ENCODE measurements at places on chromosomes 12 and 14.
A peak's percentile ranks its signal among the peaks of the same experiment; 100 is the strongest.

DNA sequence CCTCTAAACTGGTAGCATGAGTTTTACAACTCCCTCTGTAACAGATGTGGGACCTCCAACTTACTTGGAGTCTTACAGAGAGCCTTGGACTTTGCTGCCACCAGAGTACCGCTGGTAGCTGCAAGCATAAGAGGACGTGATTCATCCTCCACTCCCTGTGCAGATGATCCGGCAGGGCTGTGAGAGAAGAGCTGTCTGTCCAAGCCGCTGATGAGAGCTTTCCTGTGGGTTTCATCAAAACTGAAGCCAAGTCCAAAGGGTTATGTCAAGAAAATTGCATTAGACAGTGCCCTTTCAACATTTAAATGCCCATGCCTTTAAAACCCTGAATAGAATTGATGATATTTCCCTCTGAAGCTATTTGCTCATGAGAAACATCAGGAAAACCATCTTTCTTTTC is 85.8 kb downstream of the LLPH start:
- DNase-seq: no peak

GRCh38 chr12:109840305-109841074 is 7.3 kb upstream of the TRPV4 start:
- no peak for DNase-seq

GRCh38 chr14:96583569-96584041 is 81.4 kb downstream of the PAPOLA start:
- no peak for DNase-seq

- no peak for DNase-seq
Measured at GRCh38 chr14:101171650-101172049, 268.1 kb upstream of the RTL1 start.

DNA sequence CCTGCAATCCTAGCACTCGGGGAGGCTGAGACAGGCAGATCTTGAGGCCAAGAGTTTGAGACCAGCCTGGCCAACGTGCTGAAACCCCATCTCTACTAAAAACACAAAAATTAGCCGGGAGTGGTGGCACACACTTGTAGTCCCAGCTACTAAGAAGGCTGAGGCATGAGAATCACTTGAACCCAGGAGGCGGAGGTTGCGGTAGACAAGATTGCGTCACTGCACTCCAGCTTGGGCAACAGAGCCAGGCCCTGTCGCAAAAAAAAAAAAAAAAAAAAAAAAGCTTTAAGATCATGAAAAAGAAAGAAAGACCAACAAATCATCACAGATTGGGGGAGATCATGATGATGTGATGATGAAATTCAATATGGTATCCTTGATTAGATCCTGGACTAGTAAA is 30.6 kb downstream of the WDR89 start:
- DNase-seq: peak; percentile 5

Measured in inflammatory macrophage treated with lipopolysaccharide for 1 hour (primary cell).